ENCODE measurements at places on chromosomes 11 and 22.

DNA sequence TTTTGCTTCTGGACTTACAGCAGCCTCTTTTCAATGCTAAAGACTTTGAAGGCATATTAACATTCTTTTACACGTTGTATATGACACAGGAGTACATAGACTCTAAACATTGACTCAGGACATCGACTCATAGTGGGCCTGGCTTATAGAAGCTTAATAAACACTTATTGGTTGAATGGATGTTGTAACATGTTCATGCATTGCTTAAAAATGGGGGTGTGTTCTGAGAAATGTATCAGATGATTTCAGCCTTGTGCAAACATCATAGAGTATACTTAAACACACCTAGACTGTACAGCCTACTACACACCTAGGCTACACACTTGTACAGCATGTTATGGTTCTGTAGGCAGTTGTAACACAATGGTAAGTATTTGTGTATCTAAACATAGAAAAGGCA lies 17.9 kb downstream of the TTC17 start:
- H3K27me3 ChIP-seq = no peaks in the 10 kb centered on the region
- no peak overlapping the region for H3K4me3 ChIP-seq
- H3K36me3 ChIP-seq = peaks cover 2% of the 10 kb centered on the region
- no peaks in the 10 kb centered on the region for H3K4me1 ChIP-seq

GRCh38 chr22:44026630-44027511 lies 2.8 kb downstream of the PARVB start:
- no peaks in the 10 kb centered on the region for H3K27me3 ChIP-seq
- H3K4me1 ChIP-seq = peaks cover 2% of the 10 kb centered on the region
- DNase-seq = peak; percentile 71
- H3K27ac ChIP-seq = peak overlapping the region; percentile 97
- H3K36me3 ChIP-seq = no peaks in the 10 kb centered on the region

GRCh38 chr11:27409049-27409448 lies 46.0 kb upstream of the CCDC34 start:
- peaks cover 42% of the 10 kb centered on the region for H3K4me1 ChIP-seq
- peaks cover 27% of the 10 kb centered on the region for H3K27me3 ChIP-seq
- H3K27ac ChIP-seq = no peak overlapping the region

GRCh38 chr11:6737872-6738466 lies 33.8 kb downstream of the OR2AG2 start:
- no peaks in the 10 kb centered on the region for H3K36me3 ChIP-seq
- H3K4me3 ChIP-seq = no peak overlapping the region
- no peak overlapping the region for H3K27ac ChIP-seq
- H3K27me3 ChIP-seq = no peaks in the 10 kb centered on the region
- no peaks in the 10 kb centered on the region for H3K4me1 ChIP-seq
- DNase-seq = peak; percentile 13
